Stimulated activated CD4-positive, alpha-beta T cell treated with anti-CD3 and anti-CD28 coated beads, Interleukin-1b, Interleukin-23, amount 100 ng/mL, for 1 hour (primary cell): ENCODE measurements at places on chromosomes 13 and 19.

GRCh38 chr13:21458451-21458812 lies 671 bp downstream of the ZDHHC20 start:
- DNase-seq, result no peak

GRCh38 chr13:50923272-50923671 lies 13.7 kb downstream of the RNASEH2B start:
- no peak for DNase-seq

GRCh38 chr13:114110091-114110829 lies 22.2 kb downstream of the RASA3 start:
- no peak for DNase-seq

- peak; percentile 81 for DNase-seq
These were observed 2.0 kb downstream of the OLFM2 start for GRCh38 chr19:9934132-9934950.

DNA sequence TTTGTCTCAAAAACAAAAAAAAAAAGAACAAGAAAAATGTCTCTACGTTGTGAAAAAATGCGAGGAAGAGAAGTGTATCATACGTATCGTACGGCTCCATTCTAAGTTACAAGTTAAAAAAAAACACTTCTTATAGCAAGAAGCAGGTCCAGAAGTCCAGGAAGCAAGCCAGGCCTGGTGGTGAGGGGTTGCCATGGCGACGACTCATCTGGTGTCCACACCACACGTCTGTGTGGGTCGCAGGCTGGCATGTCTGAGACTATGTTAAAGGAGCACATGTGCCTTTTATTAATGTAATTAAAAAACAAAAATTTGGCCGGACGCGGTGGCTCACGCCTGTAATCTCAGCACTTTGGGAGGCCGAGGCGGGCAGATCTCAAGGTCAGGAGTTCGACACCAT lies 5.9 kb downstream of the MED16 start:
- DNase-seq, result no peak

DNA sequence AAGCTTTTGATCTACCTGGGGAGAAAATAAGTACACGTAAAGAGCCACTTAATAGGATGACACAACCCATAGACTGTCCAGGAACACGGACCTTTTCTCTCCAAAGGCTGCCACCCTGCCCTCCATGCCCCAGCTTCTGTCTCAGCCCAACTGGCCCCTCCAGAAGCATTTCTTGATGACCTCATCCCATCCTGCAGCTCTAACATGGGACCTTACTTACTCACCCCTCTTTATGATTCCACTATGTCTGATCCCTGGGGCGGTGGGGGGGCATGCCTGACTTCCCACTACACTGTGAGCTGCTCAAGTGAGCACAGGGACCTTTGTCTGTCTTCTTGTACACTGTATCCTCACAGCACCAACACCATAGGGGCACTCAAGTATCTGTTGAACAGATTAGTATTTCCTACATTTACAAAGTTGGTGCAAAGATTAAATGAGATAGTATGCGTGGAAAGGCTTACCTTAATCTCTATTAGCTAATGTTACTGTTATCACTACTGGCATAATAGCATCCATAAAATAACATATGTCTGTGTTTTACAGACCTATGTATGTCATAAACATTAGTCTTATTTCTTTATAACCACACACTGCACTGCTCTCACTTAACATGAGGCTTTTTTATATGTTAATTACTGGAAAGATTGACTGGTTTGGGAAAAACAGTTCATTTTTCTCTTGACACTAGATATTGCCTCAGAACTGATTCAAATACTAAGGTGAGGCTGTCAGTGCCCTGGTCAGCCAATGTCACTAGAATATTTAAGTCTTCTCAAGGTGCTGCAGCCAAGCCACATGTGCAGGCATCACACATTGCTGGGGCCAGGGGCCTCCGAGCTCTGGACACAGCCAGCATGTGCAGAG lies 100.9 kb downstream of the FOXO1 start:
- no peak for DNase-seq

DNA sequence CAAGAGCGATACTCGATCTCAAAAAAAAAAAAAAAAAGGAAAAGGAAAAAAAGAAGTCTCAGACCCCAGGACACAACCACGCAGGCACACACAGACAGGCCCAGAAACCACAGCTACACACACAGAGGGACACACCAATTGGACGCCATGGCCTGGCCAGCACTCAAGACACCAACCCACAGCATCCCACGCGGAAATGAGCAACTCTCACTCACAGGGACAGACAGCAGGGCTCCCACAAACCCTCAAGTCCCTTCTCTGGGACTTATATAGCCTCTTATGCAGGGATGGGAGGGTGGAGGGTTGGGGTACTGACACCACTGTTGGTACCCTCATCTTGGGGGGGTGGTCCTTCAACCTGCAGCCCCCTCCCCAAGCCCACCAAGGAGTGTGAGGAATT lies 5.9 kb downstream of the NOTCH3 start:
- no peak for DNase-seq

DNA sequence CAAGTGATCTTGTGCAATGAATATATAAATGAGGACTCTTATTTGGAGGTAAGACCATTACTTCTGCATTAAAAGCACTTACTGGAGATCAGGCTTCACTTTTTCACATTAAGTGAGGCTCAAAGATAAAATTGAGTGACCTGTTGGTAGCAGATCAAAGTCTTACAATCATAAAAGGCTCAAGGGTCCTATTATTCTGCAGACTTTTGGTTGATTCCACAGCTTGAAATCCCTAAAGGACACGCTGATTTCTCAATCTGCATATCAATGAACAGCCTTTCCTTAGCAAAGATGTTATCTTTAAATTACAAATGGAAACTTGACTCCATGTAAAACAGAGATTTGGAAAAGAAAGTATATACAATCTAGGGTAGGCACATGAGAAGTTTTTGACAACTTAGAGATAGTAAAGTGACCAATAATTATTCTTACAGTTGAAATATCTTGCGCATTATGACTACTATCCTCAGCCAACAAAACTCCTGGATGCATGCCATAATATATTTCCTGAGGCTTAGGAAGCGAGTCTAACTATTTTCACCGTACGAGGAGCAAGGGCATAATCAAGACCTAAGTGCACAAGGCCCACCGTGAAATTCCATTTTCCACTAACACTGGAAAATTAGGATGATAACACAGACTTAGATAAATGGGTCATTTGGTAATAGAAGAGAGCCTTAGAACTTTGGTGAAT lies 640.7 kb downstream of the LIG4 start:
- DNase-seq, result no peak

GRCh38 chr19:2663920-2664571 lies 38.4 kb downstream of the GNG7 start:
- no peak for DNase-seq

- DNase-seq, result no peak
These were observed 263.6 kb downstream of the OXGR1 start for GRCh38 chr13:96730676-96731075.

DNA sequence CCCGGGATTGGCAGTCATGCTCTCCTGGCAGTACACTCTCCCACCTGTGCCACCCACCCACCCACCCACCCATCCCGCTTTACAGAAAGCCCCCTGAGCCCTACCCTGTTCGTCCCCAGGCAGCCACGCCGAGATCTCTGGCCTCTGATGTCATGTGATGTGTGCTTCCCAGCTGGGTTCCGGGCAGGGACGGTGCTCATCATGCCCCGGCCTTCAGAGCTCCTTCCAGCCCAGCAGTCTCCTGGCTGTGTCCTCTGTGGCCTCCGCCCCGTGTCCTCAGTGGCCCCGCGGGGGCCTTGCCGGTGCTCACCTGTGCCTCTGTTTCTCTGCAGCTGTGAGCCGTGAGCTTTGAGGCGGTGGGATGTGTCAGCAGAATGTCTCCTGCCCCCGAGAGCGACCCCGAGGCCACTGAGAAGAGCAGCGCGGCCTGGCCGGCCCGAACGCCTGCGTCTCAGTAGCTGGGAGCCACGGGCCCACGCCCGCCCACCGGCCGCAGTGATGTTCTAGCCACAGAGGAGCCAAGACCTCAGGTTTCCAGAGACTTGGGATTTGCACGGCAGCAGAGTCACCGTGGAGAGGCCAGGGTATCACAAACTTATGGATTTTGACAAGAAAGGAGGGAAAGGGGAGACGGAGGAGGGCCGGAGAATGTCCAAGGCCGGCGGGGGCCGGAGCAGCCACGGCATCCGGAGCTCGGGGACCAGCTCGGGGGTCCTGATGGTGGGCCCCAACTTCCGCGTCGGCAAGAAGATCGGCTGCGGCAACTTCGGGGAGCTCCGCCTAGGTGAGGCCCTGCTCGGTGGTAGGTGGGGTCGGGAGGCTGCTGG lies 28.4 kb downstream of the CSNK1G2 start:
- DNase-seq, result no peak

GRCh38 chr13:79197933-79198332 lies 208.1 kb downstream of the RBM26 start:
- DNase-seq, result no peak
